ENCODE measurements at places on chromosomes 2 and 18. TPM values are rescaled to one million over a fixed set of nuclear protein-coding genes. Genes with fewer than 3 reads are reported as not detected.

TMEM150A gene
- total RNA-seq = 19.6 TPM

KIAA2012 gene
- 0.31 TPM for total RNA-seq

ITGB6 gene
- total RNA-seq = 0.27 TPM

IL36RN gene
- not detected for total RNA-seq

CAPN14 gene
- total RNA-seq = not detected

DNAJC5G gene
- not detected for total RNA-seq

RAB6D gene
- total RNA-seq = not detected

SCYGR6 gene
- total RNA-seq = not detected

ALLC gene
- not detected for total RNA-seq

LBX2 gene
- total RNA-seq = 0.32 TPM

NT5C1B gene
- total RNA-seq = not detected
